Aorta (tissue), 5 donors: ENCODE measurements at places on chromosomes 2 and 18. TPM values are rescaled to one million over a fixed set of nuclear protein-coding genes. Genes with fewer than 3 reads are reported as not detected.
A peak's percentile ranks its signal among the peaks of the same experiment; 100 is the strongest.

DNA sequence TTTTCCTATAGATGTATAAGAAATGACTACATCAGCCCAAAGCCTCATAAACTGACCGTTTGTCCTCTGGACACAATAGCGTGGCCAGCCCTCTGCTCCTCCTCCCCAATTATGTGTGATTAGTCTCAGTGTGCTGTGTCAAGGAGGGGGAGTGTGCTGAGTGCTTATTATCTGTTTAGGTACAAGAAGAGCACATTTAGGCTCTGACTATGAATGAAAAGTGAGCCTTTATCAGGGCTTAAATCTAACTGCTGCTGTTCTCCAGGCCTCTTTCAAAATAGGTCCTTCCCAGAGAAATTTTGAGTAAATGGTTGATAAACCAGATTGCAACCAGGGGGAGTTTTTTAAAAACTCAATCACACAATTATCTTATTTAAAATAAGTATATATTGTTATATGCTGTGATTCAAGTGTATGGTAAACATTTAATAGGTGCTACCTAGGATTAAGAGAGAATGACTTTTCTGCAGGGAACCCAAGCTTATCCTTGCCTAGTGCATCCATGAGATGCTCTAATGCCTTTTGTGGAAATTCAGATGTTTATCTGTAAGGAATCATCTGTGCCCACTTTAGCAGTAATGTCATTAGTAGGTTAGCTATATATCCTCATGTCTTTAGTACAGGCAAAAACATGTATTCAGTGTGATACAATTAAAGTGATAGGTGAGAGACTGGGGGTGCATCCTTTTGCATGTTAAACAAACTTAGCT lies 168.7 kb upstream of the SIX3 start:
- no peak for DNase-seq

GRCh38 chr18:6434481-6434880 lies 19.8 kb upstream of the L3MBTL4 start:
- no peak for DNase-seq

- DNase-seq: no peak
Measured at GRCh38 chr2:47620770-47621437, 162.0 kb upstream of the MSH6 start.

DNA sequence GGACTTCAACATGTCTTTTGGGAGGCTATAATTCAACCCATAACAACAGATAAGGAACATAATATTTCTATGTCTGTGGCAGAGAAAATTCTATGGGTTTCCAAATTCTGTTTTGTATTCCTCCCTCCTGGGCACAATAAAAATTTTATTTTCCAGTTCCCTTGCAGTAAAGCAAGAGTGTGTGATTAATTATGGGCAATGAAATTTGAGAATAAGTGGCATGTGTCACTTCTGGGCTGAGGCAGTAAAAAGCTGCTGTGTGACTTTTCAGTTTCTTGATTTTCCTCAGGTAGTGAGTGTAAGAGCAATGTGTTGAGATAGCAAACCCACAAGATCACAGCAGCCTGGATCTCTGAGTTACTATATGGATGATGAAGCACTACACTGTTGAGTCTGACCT lies 216.4 kb downstream of the MEIS1 start:
- no peak for DNase-seq

DNA sequence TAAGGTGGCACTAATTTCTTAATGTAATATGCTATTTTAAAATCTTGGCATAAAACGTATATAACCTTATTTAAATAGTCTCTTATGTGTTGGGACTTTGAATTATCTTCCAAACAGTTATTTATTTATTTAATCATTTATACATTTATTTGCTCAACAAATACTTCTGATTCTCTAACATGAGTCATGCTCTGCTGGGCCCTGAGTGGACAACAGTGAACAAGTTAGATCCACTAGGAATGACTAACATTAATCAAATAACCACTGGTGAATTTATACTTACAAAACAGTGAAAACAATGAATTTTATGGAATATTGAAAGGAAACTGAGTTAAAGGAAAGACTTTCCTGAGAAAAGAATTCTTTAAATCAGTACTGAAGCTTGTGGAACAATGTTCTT lies 1257.2 kb upstream of the CHAC2 start:
- DNase-seq: no peak

DNA sequence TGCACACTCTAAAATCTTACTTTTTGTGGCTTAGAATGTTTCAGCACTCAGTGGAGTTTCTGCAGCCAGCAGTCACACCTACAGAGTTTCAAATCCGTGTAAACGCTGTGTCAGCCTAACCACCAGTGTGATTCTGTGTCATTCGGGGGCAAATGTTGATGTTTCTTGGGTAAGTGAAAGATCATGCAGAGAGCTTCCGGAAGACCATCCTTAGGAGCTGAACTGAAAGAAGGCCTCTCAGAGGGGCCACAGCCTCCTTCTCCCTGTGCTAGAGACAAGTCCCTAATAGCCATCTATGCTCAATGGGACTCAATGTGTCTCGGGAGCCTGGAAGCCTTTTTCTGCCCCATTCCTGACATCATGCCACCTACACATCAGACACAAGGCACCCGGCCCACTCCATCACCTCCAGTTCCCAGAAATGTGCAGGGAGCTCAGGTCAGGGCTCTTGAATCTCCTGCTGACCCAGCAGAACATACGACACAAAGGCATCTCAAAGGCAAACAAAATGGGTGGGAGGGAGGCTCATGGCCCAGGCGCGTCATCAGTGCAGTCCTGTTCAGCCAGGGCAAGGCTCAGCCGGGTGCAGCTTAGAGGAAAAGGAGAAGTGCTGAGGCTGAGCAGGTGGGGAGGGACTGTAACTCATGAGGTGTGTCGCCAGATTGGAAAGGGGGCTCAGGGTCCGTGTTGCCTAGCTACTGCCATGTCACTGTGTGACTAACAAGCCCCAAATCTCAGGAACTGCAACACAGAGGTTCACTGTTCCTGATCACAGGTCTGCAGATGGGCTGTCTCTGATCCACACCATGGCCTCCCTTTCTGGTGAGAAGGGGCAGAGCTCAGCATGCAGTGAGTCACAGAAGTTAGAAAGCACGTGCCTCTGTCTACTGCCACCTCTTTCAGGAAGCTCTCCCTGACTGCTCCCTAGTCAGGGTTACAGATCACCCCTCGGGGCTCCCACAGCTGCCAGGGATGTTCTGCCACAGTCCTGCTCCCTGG lies 82.0 kb downstream of the SMAD7 start:
- peak; percentile 75 for DNase-seq

DNA sequence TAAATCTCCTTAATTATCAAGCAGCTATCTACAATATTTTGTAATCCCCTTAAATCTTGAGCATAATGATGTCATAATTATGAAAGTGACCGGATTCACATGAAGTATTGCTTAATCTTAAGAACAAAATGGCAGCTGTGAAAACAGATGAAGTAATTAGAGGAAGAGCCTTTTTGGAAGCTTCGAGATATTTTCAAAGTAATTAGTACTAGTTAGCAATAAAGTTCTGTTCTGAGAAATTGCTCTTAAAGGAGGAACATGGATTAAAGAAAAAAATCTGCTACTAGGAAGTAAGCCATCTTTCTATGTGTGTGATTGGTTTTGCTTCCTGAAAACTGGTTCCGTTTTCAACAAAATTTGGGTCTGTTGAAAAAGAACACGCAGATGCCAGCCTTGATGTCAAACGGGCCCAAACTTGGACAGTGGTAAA lies 18.3 kb downstream of the CLUL1 start:
- DNase-seq: no peak

- DNase-seq: no peak
Measured at GRCh38 chr18:26267357-26267930, 41.2 kb downstream of the TAF4B start.

The RALB gene
- total RNA-seq: 43.3 TPM

DNA sequence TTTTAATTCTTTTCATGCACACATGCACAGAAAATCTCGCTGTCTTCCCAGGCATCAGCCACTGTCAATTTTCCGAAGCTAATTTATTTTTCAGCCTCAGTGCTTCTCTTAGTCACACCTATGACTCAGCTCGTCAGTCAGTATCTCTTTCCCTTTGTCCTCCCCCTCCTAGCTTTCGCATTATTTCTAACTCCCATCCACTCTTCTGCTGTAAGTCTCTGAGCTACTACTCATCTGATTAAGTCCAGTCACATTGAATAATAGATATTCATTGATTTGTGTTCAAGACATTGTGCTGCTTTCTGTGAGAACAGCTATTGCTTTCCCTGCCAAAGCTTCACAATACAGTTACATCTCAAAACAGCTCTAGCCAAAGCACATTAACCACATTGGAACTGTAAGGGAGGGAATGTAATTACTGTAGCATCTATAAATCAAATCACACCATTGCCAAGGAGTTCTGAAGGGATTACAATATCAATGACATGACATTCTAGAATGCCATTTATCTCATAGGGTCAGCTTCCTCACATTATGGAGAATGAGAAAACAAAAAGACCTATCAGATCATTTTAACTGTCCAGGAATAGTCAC lies 89.4 kb downstream of the SCN3A start:
- DNase-seq: no peak

The C2orf49 gene
- total RNA-seq: 20.8 TPM

GRCh38 chr2:217937446-217937845 lies 65.3 kb downstream of the TNS1 start:
- peak; percentile 82 for DNase-seq

The PAX8 gene
- 0.45 TPM for total RNA-seq

The SERPINB4 gene
- total RNA-seq: not detected

- DNase-seq: no peak
Measured at GRCh38 chr2:174873471-174873870, 109.2 kb upstream of the CHRNA1 start.

The EML6 gene
- total RNA-seq: 2.7 TPM

DNA sequence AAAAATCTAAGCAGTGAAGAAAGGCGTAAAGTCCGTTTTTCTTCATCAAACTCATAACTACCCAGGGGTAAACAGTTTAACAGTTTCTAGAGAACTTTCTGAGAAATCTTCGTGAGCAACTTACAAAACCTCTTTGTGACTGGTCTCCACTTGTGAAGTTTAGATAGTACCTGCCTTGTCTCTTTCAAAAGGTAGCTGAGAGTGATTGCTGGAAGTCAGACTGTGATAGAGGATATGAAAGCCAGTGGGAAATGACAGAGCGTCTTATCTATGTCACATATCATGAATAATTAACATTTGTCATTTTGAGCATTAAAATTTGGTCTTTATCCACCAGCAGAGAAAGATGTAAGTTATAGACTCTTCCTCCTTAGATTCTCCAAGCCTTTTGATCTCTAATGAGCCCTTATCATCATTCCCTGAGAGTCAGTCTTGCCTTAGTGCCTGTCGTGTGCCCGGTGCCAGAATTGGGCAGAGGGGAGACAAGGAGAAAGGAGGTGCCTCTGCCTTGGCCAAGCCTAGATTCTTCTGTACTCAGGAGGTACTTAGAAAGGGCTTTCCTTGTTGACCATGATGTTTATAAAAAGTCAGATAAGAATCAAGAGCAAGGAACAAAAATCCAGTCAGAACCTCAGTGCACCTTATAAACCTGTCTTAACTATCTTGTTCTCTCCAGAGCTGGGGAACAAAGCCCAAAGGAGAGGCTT lies 205.1 kb upstream of the EPAS1 start:
- DNase-seq: no peak

The CROCC2 gene
- total RNA-seq: 0.13 TPM

The MC4R gene
- not detected for total RNA-seq

The ANKRD30BL gene
- not detected for total RNA-seq

The RESP18 gene
- total RNA-seq: not detected

- DNase-seq: no peak
Measured at GRCh38 chr18:74529378-74529777, 4.9 kb upstream of the CNDP1 start.

DNA sequence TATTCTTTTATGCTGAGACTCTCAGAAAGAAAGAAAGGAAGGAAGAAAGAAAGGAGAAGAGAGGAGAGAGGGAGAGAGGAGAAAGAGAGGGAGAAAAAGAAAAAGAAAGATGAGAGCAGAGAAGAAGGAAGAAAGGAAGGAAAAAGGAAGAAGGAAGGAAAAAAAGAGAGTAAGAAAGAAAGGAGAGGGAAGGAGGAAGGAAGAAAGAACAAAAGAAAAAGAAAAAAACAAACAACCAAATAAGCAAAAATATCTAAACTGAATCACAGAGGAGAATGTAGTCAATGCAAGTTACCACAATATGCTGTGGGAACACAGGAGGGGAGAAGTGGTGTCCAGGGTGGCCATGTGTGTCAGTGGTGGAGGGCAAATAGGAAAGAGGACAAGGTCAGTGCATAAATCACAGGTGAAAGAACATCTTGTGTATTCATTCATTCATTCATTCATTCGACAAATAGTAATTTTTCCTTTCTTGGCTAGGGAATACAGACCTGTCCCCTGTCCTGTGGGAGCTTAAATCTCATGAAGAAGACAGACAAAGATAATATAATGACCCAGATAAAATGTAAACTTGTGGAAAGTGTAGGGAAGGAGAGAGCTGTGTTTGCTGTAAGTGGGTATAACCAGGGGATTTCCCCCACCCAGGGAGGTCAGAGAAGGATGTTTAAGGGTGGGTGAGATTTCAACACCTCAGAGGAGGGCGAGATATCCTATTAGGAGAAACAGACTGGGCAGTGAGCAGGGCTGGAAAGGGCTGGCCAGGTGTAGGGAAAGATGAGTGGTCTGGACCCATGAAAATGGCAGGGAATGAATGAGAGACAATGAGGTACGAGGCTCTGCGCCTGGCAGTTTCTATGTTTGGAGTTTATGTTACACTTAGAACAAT lies 50.7 kb downstream of the IL1R2 start:
- no peak for DNase-seq

DNA sequence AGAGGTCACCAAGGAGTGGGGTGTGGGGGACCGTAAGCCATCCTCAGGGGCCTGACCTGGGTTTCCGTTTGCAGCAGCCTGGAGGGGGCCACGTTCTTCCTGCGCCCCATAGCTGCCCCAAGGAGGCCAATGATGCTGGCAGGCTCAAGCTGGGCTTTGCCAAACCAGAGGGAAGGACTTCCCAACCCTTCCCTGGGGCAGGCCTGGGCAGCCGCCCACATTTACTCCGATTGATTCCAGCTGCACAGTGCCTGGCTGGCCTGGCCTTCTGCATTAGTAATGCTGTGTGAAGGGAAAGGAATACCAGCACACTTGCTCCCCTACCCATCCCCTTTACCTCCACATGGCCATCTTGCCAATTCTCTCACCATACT lies 360.6 kb upstream of the SLC14A2 start:
- DNase-seq: peak; percentile 74

The ASXL3 gene
- 4.3 TPM for total RNA-seq

DNA sequence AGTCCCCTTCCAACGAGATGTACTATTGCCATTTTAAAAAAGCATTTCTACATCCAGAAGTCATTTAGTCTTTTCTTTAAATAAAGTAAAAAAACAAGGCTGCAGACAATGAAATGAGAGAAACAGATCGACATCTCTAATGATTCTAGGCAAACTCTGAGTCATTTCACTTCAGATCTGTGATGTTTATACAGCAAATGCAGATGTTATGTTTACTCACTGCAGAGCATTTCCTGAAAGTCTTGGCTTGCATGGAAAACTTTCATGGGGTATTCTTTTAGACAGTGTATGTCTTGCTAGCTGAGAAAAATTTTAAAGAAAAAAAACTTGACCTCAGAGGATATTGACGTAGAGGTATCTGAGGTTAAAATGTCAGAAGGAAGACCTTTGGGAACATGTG lies 797.4 kb downstream of the CNTNAP5 start:
- no peak for DNase-seq

The TNFAIP6 gene
- total RNA-seq: 5.2 TPM

The KCNG3 gene
- not detected for total RNA-seq

GRCh38 chr2:9774266-9774665 lies 69.0 kb upstream of the TAF1B start:
- DNase-seq: peak; percentile 49

The SLC5A7 gene
- total RNA-seq: not detected

GRCh38 chr2:65622951-65623535 lies 190.6 kb upstream of the SPRED2 start:
- DNase-seq: no peak

- no peak for DNase-seq
Measured at GRCh38 chr2:34069604-34070003, 470.5 kb upstream of the FAM98A start.

GRCh38 chr18:50928551-50928950 lies 39.3 kb upstream of the ELAC1 start:
- no peak for DNase-seq
